Glomerular endothelial cell (primary cell): ENCODE measurements at places on chromosomes 7 and 10. TPM values are rescaled to one million over a fixed set of nuclear protein-coding genes. Genes with fewer than 3 reads are reported as not detected.

The OR2A2 gene
- not detected in 2 replicates for total RNA-seq

The TSPAN33 gene
- 0.18 and 0.68 TPM in 2 replicates for total RNA-seq

The CDC14C gene
- not detected in 2 replicates for total RNA-seq

The PNLIPRP2 gene
- not detected in 2 replicates for total RNA-seq

The H2BK1 gene
- not detected in 2 replicates for total RNA-seq

The KCNMA1 gene
- 6.7 and 11.4 TPM in 2 replicates for total RNA-seq

The SPDYE9 gene
- not detected in 2 replicates for total RNA-seq

The CCDC172 gene
- not detected in 2 replicates for total RNA-seq

The VPS37D gene
- total RNA-seq = 2.8 and 6.9 TPM in 2 replicates

The HOXA9 gene
- 14.8 and 36.1 TPM in 2 replicates for total RNA-seq
